Regular cardiac myocyte (primary cell): ENCODE measurements at places on chromosomes 12 and 14. TPM values are rescaled to one million over a fixed set of nuclear protein-coding genes. Genes with fewer than 3 reads are reported as not detected.

The SOX5 gene
- 2.7 and 4.8 TPM in 2 replicates for total RNA-seq

The PIWIL1 gene
- not detected in 2 replicates for total RNA-seq

The SLC5A8 gene
- under 0.01 TPM in 1 of 2 replicates, not detected in the other for total RNA-seq

The CRIP1 gene
- total RNA-seq = 0.28 and 5.4 TPM in 2 replicates

The SLC15A4 gene
- total RNA-seq = 64.4 and 97.2 TPM in 2 replicates

The KRT6C gene
- not detected in 2 replicates for total RNA-seq

The DENND5B gene
- 9.0 and 17.8 TPM in 2 replicates for total RNA-seq

The EXOC5 gene
- 72.2 and 104 TPM in 2 replicates for total RNA-seq

The SERPINA5 gene
- under 0.01 and 0.28 TPM in 2 replicates for total RNA-seq

The HSPA2 gene
- 2.3 and 5.9 TPM in 2 replicates for total RNA-seq

The TEX22 gene
- 0.19 and 0.28 TPM in 2 replicates for total RNA-seq

The OXA1L gene
- total RNA-seq = 37.0 and 39.5 TPM in 2 replicates

The PLBD1 gene
- 0.58 and 2.8 TPM in 2 replicates for total RNA-seq

The HCAR2 gene
- total RNA-seq = not detected in 2 replicates

The AREL1 gene
- 21.7 and 32.8 TPM in 2 replicates for total RNA-seq

The CKAP4 gene
- 206 and 223 TPM in 2 replicates for total RNA-seq

The NRXN3 gene
- 1.3 and 3.7 TPM in 2 replicates for total RNA-seq

The RAB2B gene
- total RNA-seq = 26.8 and 29.0 TPM in 2 replicates

The LIN7A gene
- total RNA-seq = 21.3 and 36.6 TPM in 2 replicates

The AKAP5 gene
- 0.56 and 0.58 TPM in 2 replicates for total RNA-seq

The SSTR1 gene
- 0.77 and 1.1 TPM in 2 replicates for total RNA-seq

The TBX3 gene
- total RNA-seq = 16.1 and 20.6 TPM in 2 replicates
